ENCODE measurements at places on chromosomes 7 and 10. TPM values are rescaled to one million over a fixed set of nuclear protein-coding genes. Genes with fewer than 3 reads are reported as not detected.
A peak's percentile ranks its signal among the peaks of the same experiment; 100 is the strongest.

DNA sequence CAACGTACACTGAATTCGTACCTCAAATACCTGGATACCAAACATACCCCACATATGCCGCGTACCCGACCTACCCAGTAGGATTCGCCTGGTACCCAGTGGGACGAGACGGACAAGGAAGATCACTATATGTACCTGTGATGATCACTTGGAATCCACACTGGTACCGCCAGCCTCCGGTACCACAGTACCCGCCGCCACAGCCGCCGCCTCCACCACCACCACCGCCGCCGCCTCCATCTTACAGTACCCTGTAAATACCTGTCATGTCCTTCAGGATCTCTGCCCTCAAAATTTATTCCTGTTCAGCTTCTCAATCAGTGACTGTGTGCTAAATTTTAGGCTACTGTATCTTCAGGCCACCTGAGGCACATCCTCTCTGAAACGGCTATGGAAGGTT, 9.5 kb upstream of the SGCE start:
- peaks cover 6% of the 10 kb centered on the region for H3K4me1 ChIP-seq
- H3K36me3 ChIP-seq, result no peaks in the 10 kb centered on the region

DNA sequence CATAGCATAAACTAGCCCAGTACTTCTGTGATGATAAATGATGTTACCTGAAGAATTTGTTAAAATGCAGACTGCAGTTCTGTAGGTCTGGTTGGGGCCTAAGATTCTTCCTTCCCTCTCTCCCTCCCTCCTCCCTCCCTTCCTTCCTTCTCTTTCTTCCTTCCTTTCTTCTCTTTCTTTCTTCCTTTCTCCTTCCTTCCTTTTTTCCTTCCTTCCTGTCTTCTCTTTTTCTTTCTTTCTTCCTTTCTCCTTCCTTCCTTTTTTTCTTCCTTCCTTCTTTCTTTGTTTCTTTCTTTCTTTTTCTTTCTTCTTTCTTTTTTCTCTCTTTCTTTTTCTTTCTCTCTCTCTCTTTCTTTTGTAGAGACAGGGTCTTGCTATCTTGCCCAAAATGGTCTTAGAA, 3.7 kb upstream of the SLC25A28 start:
- peaks cover 2% of the 10 kb centered on the region for H3K27me3 ChIP-seq
- no peak overlapping the region for H3K27ac ChIP-seq
- peak overlapping the region; percentile 3 for H3K4me3 ChIP-seq
- peaks cover 5% of the 10 kb centered on the region for H3K36me3 ChIP-seq
- H3K4me1 ChIP-seq, result peaks cover 23% of the 10 kb centered on the region

DNA sequence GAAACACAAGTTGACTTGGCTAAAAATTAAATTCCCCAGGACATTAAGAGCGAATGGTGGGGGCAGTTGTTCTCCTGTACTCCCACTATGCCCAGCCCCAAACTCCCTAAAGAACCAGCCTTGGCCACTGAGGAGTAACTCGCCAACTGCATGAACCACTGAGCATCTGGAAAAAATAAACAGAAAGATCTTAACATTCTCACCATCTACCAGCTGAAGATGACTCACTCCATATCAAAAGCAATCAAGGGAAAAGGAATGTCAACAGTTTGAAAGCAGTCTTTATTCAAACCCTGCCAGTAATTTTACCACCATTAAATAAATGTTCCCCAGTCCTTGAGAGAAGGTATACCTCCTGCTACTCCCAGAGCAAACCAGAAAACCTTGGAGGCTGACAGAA, 45.4 kb downstream of the CTTNBP2 start:
- no peaks in the 10 kb centered on the region for H3K27me3 ChIP-seq
- H3K27ac ChIP-seq, result no peak overlapping the region
- H3K4me1 ChIP-seq, result no peaks in the 10 kb centered on the region
- no peak for DNase-seq
- H3K36me3 ChIP-seq, result no peaks in the 10 kb centered on the region

- peaks cover 4% of the 10 kb centered on the region for H3K4me1 ChIP-seq
- no peak overlapping the region for H3K4me3 ChIP-seq
- no peak for DNase-seq
- H3K27ac ChIP-seq, result no peak overlapping the region
These were observed 102.4 kb downstream of the KAT6B start for GRCh38 chr10:74928742-74929191.

DNA sequence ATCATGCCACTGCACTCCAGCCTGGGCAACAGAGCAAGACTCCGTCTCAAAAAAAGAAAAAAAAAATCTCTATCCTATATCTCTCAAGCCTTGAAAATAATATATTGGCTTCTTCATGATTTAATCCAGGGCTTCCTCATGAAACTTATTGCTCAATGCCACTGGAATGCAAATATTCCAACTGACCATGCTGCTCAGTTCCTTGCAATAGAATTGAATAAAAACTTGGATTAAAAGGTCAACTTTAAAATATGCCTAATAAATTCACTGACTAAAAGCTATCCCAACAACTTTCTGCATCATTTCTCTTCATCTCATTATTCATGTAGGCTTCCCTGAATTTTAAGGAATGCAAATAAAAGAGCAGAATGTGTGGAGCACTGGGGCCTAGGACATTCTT, 42.1 kb upstream of the NOBOX start:
- no peak for DNase-seq
- H3K27ac ChIP-seq, result no peak overlapping the region
- H3K4me3 ChIP-seq, result no peak overlapping the region
- no peaks in the 10 kb centered on the region for H3K4me1 ChIP-seq
- no peaks in the 10 kb centered on the region for H3K27me3 ChIP-seq

GRCh38 chr7:43511769-43512515, 71.0 kb upstream of the STK17A start:
- peaks cover 5% of the 10 kb centered on the region for H3K36me3 ChIP-seq
- H3K27ac ChIP-seq, result no peak overlapping the region
- H3K27me3 ChIP-seq, result peaks cover 15% of the 10 kb centered on the region
- peaks cover 26% of the 10 kb centered on the region for H3K4me1 ChIP-seq
- no peak for DNase-seq

- no peaks in the 10 kb centered on the region for H3K27me3 ChIP-seq
- peak; percentile 55 for DNase-seq
- H3K36me3 ChIP-seq, result peaks cover 39% of the 10 kb centered on the region
- H3K4me3 ChIP-seq, result peak overlapping the region; percentile 53
- peak overlapping the region; percentile 92 for H3K27ac ChIP-seq
- peaks cover 72% of the 10 kb centered on the region for H3K4me1 ChIP-seq
These were observed 95.4 kb upstream of the AFAP1L2 start for GRCh38 chr10:114499630-114500190.

GRCh38 chr7:43591558-43592180, 8.8 kb downstream of the STK17A start:
- H3K4me3 ChIP-seq, result no peak overlapping the region
- no peaks in the 10 kb centered on the region for H3K27me3 ChIP-seq
- H3K36me3 ChIP-seq, result peaks cover 50% of the 10 kb centered on the region
- peak overlapping the region; percentile 10 for H3K27ac ChIP-seq
- DNase-seq, result no peak

- DNase-seq, result no peak
- H3K4me1 ChIP-seq, result no peaks in the 10 kb centered on the region
These were observed 188.4 kb downstream of the DYNC1I1 start for GRCh38 chr7:95960706-95961244.

GRCh38 chr7:106535234-106535932, 125.6 kb downstream of the CCDC71L start:
- peaks cover 3% of the 10 kb centered on the region for H3K4me1 ChIP-seq
- H3K27ac ChIP-seq, result no peak overlapping the region
- H3K4me3 ChIP-seq, result no peak overlapping the region
- H3K27me3 ChIP-seq, result no peaks in the 10 kb centered on the region
- no peaks in the 10 kb centered on the region for H3K36me3 ChIP-seq

GRCh38 chr7:81414411-81414810, 355.4 kb downstream of the HGF start:
- DNase-seq, result no peak
- no peak overlapping the region for H3K27ac ChIP-seq
- H3K4me1 ChIP-seq, result no peaks in the 10 kb centered on the region
- H3K4me3 ChIP-seq, result no peak overlapping the region
- H3K36me3 ChIP-seq, result no peaks in the 10 kb centered on the region

- H3K4me3 ChIP-seq, result peak overlapping the region; percentile 49
- peaks cover 61% of the 10 kb centered on the region for H3K4me1 ChIP-seq
- peaks cover 3% of the 10 kb centered on the region for H3K27me3 ChIP-seq
- no peaks in the 10 kb centered on the region for H3K36me3 ChIP-seq
- peak overlapping the region; percentile 70 for H3K27ac ChIP-seq
- DNase-seq, result peak; percentile 62
These were observed 33.3 kb upstream of the KDM7A start for GRCh38 chr7:140209866-140210609.

- peaks cover 34% of the 10 kb centered on the region for H3K27me3 ChIP-seq
- DNase-seq, result no peak
- no peak overlapping the region for H3K4me3 ChIP-seq
- no peak overlapping the region for H3K27ac ChIP-seq
These were observed 39.8 kb downstream of the ATOH7 start for GRCh38 chr10:68192113-68192512.

GRCh38 chr10:116621476-116621875, 723 bp downstream of the PNLIPRP2 start:
- H3K36me3 ChIP-seq, result no peaks in the 10 kb centered on the region
- H3K27ac ChIP-seq, result no peak overlapping the region
- H3K4me3 ChIP-seq, result no peak overlapping the region

DNA sequence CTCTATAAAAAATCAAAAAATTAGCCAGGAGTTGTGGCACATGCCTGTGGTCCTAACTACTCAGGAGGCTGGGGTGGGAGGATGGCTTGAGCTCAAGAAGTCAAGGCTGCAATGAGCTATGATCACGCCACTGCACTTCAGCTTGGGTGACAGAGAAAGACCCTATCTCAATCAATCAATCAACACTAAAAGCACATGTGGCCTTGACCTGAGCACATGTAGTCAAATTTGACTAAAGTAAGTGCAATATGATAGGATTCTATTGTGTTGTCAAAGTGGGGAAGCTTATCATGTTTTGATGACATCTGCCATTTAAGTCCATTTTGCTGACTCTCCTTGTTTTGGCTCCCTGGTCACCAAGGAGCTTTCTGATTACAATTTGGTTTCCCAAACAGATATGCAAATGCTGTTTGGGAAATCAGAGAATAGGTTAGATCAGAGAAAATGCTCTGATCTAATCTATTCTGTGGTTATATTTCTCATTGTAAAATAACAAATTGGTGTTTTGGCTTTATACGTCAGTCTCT, 43.8 kb upstream of the ATOH7 start:
- no peak overlapping the region for H3K4me3 ChIP-seq
- DNase-seq, result no peak

DNA sequence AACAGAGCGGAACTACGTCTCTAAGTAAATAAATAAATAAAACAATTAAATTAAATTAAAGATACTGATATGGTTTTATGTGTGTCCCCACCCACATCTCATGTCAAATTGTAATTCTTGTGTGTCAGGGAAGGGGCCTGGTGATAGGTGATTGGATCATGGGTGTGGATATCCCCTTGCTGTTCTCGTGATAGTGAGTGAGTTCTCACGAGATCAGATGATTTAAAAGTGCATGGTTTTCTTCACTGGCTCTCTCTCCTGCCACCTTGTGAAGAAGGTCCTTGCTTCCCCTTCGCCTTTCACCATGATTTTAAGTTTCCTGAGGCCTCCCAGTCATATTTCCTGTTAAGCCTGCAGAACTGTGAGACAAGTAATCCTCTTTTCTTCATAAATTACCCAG, 29.0 kb upstream of the OGDHL start:
- no peaks in the 10 kb centered on the region for H3K27me3 ChIP-seq
- no peak overlapping the region for H3K4me3 ChIP-seq
- no peak overlapping the region for H3K27ac ChIP-seq
- no peaks in the 10 kb centered on the region for H3K4me1 ChIP-seq
- no peak for DNase-seq

DNA sequence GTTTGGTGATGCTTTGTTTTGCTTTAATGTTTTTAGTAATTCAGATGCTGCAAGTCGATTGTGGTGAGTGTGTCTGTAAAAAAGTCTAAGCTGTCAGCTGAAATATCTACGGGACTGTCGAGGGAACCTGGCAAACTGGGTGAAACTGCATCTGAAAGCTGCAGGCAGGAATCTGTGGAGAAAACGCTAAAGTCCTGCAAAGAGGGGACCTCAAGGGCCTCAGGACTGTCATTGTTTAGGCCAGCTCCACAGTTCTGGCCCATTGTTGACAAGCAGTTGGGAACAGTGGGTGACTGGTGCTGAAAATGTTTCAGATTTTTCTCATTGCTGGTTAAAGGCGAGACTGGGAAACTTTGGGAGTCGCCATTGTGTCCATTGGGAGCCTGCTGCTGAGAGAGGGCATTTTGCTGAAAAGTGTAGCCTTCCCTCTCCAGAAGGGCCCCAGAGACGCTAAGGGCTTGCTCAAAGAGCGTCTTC, 1.8 kb downstream of the HOXA2 start:
- peaks cover 13% of the 10 kb centered on the region for H3K4me1 ChIP-seq
- peaks cover 35% of the 10 kb centered on the region for H3K36me3 ChIP-seq
- H3K4me3 ChIP-seq, result no peak overlapping the region
- DNase-seq, result no peak

DNA sequence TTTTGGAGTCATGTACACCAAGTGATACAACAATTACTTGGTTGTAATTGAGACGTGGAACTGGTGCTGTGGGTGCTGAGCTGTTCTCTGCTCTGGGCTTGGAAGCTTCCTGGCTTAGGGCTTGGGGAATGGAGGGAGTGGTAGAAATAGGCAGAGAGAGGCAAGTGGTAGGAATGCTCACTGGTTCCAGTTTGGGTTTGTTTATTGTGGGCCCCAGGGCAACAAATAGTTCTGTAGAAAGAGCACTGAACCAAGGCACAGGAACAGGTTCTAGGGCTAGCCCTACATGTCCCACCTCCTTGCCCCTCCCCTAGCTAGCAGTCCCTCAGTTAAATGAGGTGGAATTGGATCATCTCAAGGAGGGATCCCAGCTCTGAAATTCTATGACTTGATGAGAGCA, 166.7 kb upstream of the HPS1 start:
- H3K27me3 ChIP-seq, result no peaks in the 10 kb centered on the region
- no peak overlapping the region for H3K4me3 ChIP-seq
- DNase-seq, result no peak
- no peak overlapping the region for H3K27ac ChIP-seq
- no peaks in the 10 kb centered on the region for H3K4me1 ChIP-seq
- H3K36me3 ChIP-seq, result no peaks in the 10 kb centered on the region

DNA sequence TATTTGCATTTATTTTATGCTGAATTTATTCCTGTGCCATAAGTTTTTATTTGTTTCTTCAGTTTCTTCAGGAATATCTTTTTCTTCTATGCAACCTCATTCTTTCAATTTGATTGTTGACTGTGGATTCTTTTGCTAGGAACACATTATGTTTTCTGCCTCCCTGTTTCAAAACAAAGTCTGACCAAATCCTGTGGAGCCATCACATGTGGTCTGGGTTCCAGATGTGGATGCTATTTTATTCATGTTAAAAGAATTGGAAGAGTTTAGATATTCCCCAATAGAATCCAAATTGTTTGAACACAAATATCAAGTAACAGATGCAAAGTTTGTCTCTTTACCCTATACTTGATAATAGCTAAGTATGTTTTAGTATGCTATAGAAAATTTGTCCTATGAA, 56.8 kb upstream of the LRRC17 start:
- peaks cover 25% of the 10 kb centered on the region for H3K27me3 ChIP-seq
- H3K4me1 ChIP-seq, result peaks cover 1% of the 10 kb centered on the region
- H3K27ac ChIP-seq, result no peak overlapping the region
- H3K4me3 ChIP-seq, result no peak overlapping the region
- no peaks in the 10 kb centered on the region for H3K36me3 ChIP-seq

- no peak within 1 kb of the TSS for H3K27ac ChIP-seq
- no peak for DNase-seq
- H3K4me3 ChIP-seq, result peak within 1 kb of the TSS; percentile 15
These were observed at the start of gene SFRP5 for GRCh38 chr10:97771913-97772823. Gene SFRP5 (minus strand): TSS chr10:97771999. CDS start chr10:97771833, 166 bp downstream.

TRPV5 gene
- total RNA-seq, result not detected

IGFBP3 gene
- 0.41 TPM for total RNA-seq

SLC29A4 gene
- total RNA-seq, result 0.73 TPM

RBAK gene
- total RNA-seq, result 14.1 TPM

MALRD1 gene
- total RNA-seq, result not detected
